ENCODE measurements at places on chromosomes 2 and 18.

- no peak for DNase-seq
These were observed 73.1 kb downstream of the AAK1 start for GRCh38 chr2:69570474-69570873.

GRCh38 chr2:101613056-101613704 is 84.3 kb upstream of the MAP4K4 start:
- no peak for DNase-seq

GRCh38 chr2:23826771-23827170 is 100.2 kb downstream of the ATAD2B start:
- DNase-seq = no peak

- no peak for DNase-seq
These were observed 484 bp upstream of the DARS1 start for GRCh38 chr2:135985826-135986393.

- DNase-seq = peak; percentile 96
These were observed 27.9 kb downstream of the FABP1 start for GRCh38 chr2:88099798-88100488.

DNA sequence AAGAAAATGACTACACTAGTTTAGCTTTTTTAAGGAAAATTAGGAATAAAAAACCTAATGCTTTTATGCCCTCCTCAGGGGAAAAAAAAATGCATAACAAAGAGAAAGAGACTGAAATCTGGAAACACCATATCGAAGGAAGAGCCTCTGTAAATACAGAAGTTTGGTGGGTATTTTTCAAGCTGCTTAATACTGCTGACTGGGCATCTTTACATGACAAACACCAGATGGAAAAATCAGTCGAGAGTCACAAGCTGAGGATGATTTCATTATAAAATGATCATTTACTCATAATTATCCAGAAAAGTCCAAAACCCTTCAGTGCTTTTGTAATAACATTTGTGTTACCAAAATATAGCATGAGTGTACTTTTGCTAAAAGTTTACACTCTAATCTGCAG is 1600.7 kb upstream of the ACVR2A start:
- DNase-seq = no peak

- DNase-seq = no peak
These were observed 93.8 kb downstream of the LRP1B start for GRCh38 chr2:142037066-142037465.

GRCh38 chr2:37149626-37150322 is 7.0 kb downstream of the EIF2AK2 start:
- DNase-seq = no peak

DNA sequence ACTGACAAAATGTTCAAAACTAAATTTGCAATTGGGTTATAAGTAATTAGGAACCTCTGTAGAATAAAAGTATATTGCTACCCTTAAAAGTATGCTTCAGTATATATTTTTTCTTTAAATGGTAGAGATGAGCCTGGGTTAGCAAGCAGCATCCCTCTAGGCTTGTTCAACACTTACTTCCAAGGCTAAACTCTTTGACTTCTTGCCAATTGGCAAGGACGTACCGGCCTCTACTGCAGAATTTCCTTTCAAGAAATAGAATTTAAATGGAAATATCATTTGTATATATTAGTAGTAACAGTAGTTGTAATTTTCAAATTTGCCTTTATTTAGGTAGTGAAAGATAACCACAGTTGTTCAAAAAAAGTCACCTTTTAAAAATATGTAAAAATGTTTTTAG is 105.1 kb upstream of the SLC38A11 start:
- no peak for DNase-seq

GRCh38 chr2:235371018-235371417 is 122.8 kb upstream of the AGAP1 start:
- no peak for DNase-seq

DNA sequence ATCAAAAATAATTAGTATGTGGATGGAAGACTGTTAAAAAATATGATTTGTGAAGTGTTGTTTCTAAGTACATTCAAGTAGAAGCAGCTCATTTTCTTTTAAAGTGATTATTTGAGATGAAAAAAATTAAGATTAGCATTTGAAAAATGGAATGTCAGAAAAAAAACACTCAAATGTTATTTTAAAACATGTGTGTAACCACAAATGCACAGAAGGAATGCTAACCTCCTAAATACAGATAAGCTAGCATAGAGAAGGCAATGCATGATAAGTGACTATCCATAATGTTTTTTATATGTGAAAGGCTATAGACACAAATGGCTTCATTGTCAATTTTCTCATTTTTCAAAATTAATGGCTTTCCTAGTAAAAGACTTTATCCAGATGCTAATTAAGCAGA is 198.9 kb downstream of the NYAP2 start:
- DNase-seq = no peak

GRCh38 chr2:46327627-46328026 is 30.4 kb downstream of the EPAS1 start:
- no peak for DNase-seq

- no peak for DNase-seq
These were observed 852.6 kb upstream of the ID2 start for GRCh38 chr2:7829241-7829640.

GRCh38 chr2:171540437-171540836 is 18.2 kb downstream of the CYBRD1 start:
- DNase-seq = no peak

DNA sequence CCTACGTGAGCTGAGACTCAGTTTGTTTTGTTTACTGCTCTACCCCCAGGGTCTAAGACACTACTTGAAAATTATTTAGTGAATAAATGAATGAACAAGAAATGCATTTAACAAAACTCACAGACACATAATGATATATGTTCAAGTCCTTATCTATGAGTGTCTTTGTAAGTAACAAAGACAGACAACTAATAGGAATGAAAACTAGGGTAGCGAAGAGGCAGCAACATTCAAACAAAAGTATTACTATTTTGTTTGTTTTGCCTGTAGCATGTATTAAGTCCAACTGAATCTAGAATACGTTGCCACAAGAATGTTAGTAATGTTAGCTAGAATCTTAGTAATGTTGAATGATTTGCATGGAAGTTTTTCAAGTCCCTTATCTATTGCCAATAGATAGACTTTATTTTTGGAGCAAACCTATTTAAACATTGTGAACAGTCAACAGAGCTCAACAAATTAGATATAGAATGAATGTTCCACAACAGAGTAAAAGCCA is 144.8 kb upstream of the VWC2L start:
- no peak for DNase-seq

DNA sequence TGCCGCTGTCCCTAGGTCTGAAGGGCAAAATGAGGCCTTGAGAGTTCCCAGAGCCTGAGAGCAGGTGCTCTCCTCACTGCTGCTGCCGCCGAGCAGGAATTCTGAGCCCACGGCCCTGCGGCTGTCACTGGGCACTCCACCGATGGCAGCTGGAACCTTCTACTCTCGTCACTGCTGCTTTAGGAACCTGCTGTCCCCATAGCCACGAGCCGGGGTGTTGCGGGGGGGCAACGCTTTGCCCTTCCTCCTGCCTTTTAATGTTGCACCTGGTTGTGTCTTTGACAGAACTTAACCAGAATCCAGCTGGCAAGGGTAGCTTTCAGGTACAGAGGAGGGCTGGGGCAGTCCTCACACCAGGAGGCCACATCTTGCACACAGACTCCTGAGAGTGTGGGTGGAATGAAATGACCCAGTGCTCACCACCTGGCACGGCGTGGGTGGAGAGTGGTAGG is 32.3 kb downstream of the NCK2 start:
- no peak for DNase-seq

- no peak for DNase-seq
These were observed 260.9 kb upstream of the CWC22 start for GRCh38 chr2:180268006-180268405.

- DNase-seq = no peak
These were observed 893.8 kb upstream of the CELF4 start for GRCh38 chr18:38459131-38459994.

DNA sequence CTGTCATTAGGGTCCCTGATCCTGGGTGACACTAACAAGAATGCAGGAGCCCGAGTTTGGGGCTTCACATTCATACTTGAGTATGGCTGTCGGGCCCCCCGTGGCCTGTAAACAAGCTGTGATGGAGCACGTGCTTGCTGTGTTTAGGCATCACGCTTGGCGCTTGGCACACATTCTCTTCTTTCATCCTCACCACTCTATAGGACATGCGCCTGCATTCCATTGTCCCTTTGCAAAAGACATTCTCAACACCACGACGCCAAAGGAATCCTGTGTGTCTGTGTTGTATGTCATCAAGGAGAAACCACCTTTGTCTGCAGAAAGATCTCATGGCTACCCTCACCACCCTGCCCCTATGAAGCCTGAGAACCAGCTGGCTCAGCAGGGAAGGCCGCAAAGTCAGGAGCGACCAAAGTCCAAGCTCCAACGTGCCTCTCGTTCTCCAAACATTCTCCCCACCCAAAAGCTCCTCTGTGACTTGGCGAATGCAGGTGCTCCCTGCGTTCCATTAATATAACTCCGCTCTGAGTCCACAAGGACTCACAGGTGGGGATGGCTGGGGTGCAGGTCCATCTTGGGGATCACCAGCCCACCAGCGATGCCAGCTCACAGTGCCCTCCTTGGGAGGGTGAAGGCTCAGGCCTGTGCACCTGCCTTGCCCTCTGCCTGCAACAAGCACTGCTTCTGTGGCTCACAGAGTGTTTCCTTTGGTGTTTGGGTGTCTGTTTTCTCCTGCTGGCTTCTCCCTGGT is 6.2 kb upstream of the PER2 start:
- no peak for DNase-seq

GRCh38 chr2:33777786-33778185 is 178.7 kb upstream of the FAM98A start:
- DNase-seq = no peak

- no peak for DNase-seq
These were observed 326.9 kb downstream of the SLC4A3 start for GRCh38 chr2:219954331-219954730.

DNA sequence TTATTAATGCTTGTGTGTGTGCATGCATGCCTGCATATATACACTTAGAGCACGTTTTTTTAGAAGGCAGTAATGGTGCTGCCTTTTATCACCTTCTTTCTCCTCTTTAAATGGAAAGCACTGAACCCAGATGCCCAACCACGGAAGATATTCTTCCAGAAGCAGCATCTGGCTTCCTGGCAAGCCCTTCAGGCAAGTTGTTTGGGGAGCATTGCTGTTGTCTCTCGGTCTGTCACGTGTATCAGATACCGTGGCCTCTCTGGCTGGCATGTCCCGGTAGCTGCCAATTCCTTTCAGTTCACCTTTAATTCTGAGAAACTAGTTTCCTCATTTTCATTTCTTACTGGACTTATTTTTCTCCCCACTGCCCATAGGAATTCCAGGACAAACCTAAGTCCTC is 587.8 kb downstream of the ARHGAP15 start:
- DNase-seq = no peak

GRCh38 chr2:85759257-85759613 is 5.4 kb downstream of the ATOH8 start:
- DNase-seq = no peak
